ENCODE measurements at places on chromosomes 7 and 10.

DNA sequence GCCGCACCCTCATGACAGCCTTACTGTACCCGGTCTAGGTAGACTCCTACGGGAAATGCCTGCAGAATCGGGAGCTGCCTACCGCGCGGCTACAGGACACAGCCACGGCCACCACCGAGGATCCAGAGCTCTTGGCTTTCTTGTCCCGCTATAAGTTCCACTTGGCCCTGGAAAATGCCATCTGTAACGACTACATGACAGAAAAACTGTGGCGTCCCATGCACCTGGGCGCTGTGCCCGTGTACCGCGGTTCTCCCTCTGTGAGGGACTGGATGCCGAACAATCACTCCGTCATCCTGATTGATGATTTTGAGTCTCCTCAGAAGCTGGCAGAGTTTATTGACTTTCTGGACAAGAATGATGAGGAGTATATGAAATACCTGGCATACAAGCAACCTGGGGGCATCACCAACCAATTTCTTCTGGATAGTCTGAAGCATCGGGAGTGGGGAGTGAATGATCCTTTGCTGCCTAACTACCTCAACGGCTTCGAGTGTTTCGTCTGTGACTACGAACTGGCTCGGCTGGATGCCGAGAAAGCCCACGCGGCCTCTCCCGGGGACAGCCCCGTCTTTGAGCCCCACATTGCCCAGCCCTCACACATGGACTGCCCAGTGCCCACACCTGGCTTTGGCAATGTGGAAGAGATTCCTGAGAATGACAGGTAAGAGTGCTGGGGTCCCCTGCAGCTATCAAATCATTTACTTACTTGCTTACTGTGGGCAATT, 8.5 kb upstream of the CHCHD1 start:
- DNase-seq, result no peak

GRCh38 chr7:97346349-97346748, 228.9 kb downstream of the SDHAF3 start:
- DNase-seq, result no peak

GRCh38 chr7:21867226-21867625, 78.5 kb downstream of the CDCA7L start:
- DNase-seq, result no peak

DNA sequence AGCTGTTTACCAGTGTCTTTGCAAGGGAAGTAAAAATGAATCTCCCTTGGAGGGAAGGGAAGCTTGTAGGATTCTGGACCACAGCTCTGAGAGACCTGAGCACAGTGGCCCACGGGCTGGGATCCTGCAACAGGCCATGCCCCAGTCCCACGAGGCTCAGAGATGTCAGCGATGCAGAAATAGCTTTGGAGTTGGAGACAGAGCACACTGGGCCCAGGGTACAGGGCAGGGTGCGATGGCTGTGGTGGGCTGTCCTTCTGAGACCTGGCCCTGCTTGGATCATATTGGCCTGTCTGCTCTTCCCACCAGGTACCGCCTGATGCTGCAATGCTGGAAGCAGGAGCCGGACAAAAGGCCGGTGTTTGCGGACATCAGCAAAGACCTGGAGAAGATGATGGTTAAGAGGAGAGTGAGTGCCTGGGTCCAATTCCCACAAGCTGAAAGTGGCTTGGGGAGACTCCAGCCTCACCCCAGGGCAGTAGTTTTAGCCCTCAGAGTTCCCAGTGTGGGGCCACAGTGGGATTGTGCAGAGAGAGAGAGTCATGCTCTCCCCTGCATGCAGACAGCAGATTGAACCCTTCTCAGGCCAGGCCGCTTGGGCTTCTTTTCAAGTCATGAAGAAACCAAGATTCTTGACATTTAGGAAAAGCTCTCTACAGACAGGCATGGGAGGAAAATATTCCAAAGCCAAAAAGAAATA, 13.5 kb upstream of the CSGALNACT2 start:
- no peak for DNase-seq

DNA sequence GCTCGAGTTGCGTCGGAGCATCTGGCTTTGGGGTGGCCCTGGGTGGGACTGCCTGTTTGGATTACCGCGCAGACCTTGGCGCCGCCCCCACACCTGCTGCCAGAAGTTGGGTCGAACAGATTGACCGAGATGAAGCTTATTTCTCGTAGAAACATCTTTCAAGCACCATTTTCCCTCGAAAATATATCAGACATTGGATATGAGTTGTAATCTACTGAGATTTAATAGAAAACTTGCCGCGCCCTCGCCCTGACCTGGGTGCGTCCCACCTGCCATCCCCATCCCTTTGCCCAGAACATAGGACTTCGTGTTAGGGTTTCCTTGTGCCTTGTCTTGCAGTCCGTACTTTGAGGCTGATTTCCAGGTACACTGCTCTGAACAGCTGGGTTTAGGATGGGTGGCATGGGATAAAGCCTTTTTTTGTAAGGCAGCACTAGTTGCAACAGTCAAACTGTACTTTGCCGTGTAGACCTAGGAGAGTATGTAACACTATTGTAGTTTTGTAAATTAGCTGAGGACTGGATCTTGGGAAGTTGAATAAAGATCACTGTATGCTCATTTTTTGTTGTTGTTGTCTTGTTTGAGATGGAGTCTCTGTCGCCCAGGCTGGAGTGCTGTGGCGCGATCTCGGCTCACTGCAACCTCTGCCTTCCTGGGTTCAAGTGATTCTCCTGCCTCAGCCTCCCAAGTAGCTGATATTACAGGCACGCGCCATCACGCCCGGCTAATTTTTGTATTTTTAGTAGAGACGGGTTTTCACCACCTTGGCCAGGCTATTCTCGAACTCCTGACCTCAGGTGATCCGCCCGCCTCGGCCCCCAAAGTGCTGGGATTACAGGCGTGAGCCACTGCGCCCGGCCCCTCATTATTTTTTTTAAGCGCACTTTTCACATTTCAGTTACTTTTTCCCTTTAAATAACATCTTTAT, 978 bp downstream of the OGDH start:
- DNase-seq, result no peak

DNA sequence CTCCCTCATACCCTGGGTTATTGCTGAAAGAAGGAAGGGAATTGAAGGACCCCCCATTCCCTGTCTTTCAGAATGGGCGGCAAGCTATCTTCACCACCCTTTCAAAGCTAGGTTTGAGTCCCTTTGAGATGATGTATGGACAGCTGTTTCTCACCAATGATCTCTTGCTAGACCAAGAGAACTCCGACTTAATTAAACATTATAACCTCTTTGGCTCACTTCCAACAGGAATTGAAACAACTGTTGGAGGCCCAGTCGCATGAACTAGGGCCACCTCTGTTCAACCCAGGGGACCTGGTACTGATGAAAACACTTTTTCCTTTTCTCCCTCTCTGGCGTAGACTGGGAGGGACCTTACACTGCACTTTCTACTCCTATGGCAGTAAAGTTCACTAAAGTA, 110.6 kb downstream of the ITGB8 start:
- no peak for DNase-seq

DNA sequence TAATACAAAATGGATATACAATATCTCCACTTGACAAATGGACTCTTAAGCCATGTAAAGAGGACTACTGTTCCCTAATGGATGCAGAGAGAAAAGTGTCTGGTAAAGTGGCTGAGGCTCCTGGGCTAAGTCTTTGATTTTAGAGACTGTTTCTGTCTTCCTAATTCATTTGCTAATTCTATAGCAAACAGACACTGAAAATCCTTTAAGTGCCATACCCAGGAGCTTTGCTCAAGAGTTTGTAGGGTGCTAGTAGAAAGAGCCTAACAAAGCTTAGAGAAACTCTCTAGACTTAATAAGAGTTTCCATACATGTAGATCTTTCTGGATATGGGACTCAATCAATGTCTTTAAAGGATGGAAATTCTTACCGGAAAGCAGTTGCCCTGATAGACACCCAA, 16.7 kb downstream of the CEP55 start:
- DNase-seq, result no peak

DNA sequence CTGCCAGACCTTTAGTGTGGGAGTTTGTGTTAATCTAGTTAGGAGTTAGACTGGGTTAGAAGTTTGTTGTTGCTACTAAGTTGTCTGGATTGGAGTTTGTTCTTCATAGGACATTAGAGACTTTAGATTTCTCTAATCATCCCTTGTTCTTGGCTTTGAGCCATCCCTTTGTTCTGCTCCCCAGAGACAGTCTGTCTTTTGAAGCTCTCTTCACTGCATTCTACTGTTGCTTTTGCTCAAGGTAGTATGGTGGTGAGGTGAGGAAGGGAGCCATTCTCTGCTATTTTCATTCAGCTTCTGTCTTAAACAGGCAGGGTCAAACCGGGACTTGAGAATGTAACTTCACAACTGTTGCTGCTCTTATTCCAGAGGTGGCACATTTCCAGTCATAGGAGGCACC, 10.4 kb upstream of the TARP start:
- DNase-seq, result no peak

GRCh38 chr10:14560274-14560673, 214.4 kb downstream of the FAM107B start:
- DNase-seq, result peak; percentile 28

DNA sequence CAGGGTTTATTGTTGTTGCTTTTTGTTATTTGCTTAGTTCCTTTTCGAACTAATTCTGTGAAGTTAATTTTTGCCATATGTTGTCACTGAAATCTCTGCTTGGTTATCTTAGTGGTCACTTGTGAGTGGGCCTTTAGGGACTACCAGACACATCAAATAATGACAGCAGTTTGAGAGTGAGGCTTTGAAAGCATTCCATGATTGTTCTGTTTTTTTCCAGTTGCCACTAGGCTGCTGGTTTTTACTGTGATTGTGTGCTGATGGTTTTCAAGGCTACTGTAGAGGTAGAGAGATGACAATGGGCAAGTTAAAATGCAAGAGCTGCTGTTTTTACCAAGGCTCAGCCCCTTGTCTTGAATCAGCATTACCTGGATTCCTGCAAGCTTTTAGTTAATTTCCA, 20.0 kb downstream of the SEPTIN7 start:
- DNase-seq, result no peak

- DNase-seq, result no peak
Observed at GRCh38 chr10:119826771-119827170, 45.9 kb downstream of the MCMBP start.

GRCh38 chr7:114533131-114533530, 118.5 kb downstream of the FOXP2 start:
- DNase-seq, result no peak

DNA sequence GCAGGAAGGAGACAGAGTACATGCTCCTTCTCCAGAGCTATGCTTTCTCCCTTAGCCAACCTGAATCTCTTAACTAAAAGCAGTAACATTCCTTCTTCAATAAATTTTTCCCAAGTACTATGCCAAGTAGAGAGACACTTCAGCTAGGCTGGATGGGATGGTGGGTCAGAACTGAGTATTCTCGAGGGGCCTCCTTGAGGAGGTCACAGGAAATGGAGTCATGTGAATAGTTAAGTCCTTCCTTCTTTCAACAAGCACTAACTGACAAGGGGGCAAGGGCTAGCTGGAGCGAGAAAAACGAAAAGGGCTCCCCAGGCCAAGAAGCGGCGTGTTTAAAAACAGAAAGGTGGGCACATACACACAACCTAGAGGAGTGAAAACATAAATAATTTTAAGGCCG, 5.5 kb downstream of the RSU1 start:
- DNase-seq, result no peak

DNA sequence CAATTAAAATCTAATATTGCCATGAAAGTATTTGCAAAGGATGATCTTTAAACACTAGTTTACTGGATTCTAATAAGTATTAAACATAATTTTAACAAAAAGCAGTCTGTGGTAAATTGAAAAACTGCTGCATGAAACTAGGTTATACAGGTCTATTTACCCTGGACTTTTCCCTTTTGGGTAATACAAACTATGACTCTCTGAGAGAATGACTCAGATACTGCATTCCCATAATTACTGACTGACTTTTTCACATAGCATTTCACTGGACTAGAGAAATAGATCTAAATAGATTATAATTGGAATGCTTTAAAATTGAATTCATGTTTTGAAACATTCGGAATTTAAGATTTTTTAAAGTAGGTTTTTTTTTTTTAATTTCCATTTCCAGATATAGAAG, 395.7 kb downstream of the THSD7A start:
- DNase-seq, result no peak

DNA sequence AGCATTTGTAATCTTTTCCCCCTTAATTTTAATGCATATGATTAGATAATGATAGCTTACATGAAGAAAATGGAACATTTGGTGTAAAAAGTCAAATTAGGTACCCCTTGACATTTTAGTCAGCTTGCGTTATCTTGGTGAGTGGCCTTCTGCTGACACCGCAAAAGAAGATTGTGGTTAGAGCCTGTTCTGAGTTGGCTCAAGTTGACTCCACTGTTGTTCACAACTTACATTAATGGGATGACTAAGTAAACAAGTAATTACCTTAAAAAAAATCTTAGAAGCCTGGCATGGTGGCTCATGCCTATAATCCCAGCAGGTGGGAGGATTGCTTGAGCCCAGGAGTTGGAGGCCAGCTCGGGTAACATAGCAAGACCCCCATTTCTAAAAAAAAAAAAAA, 24.2 kb downstream of the TRRAP start:
- DNase-seq, result no peak

DNA sequence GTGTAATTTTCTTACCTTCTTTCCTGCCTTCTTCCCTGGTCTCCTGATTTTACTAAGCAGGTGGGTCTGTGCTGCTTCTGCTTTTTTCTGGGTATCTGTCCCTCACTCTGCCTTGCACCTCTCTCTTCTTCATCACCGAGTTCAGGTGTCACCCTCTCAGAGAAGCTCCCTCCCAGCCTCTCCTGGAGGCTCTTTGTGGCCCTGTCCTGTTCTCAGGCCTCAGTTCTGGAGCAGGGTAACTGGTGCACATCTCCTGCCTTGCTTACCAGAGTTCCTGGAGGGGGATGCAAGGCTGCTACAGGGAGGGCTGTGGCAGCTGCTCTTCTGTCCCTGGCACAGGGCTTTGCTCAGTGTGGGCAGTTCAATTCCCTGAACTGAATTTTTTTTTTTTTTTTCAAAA, 66.1 kb downstream of the RBM33 start:
- DNase-seq, result no peak

DNA sequence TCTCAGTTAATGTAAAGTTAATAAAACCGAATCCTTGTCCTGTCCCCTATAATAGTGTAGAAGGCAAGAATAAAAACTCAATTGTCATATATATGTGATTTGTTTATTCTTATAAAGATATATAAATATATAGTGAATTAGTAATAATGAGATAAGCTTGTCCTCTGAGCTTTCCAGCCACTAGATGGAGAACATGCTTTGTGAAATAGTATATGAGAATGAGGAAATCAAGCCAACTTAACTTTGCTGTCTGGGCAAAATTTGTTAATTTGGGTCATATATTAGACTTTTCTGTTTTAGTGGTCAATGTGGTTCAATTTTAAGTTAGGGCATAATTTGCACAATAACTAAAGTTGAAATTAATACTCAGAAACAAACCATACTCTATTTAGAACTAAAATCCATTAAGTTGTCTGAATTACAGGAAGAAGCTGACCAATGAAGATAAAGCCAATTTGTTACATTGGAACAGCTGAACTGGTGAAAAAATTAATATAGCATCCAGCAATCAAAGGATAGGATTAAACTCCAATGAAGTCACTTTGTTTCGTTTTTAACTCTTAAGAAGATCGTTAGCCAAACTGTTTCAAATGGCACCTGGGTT, 595.0 kb downstream of the ARL4A start:
- DNase-seq, result no peak

Measured in Jurkat, Clone E6-1 (cell line).